Naive thymus-derived CD4-positive, alpha-beta T cell (primary cell): ENCODE measurements at places on chromosomes 11 and 22.

- no peaks in the 10 kb centered on the region for H3K36me3 ChIP-seq
- no peak overlapping the region for H3K4me3 ChIP-seq
- no peak overlapping the region for H3K27ac ChIP-seq
- DNase-seq, result no peak
Observed at GRCh38 chr11:92253421-92253820, 28.8 kb downstream of the FAT3 start.

GRCh38 chr11:117902001-117902845 lies 25.8 kb upstream of the FXYD6 start:
- no peak for DNase-seq
- no peak overlapping the region for H3K27ac ChIP-seq
- H3K36me3 ChIP-seq, result no peaks in the 10 kb centered on the region
- H3K4me1 ChIP-seq, result no peaks in the 10 kb centered on the region
- no peak overlapping the region for H3K4me3 ChIP-seq
- H3K27me3 ChIP-seq, result no peaks in the 10 kb centered on the region

DNA sequence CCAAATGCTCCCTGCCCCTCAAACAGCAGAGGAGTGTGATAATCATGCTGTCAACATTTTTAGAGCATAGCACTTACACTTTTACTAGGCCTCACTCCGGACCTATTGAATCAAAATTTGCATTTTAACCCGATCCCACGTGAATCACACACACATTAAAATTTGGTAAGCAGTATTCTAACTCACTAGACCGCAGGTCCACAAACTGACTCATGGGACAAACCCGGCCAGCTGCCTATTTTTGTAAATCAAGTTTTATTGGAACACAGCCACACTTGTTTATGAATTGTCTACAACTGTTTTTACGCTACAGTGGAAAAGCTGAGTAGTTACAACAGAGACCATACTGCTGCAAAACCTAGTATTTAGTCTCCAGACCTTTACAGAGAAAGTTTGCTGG lies 43.3 kb downstream of the SNX19 start:
- H3K4me1 ChIP-seq, result no peaks in the 10 kb centered on the region
- peaks cover 7% of the 10 kb centered on the region for H3K36me3 ChIP-seq
- no peaks in the 10 kb centered on the region for H3K27me3 ChIP-seq
- no peak overlapping the region for H3K4me3 ChIP-seq
- no peak for DNase-seq

GRCh38 chr11:36023922-36024321 lies 80.1 kb downstream of the LDLRAD3 start:
- H3K4me1 ChIP-seq, result no peaks in the 10 kb centered on the region
- H3K27ac ChIP-seq, result no peak overlapping the region
- H3K27me3 ChIP-seq, result no peaks in the 10 kb centered on the region
- no peaks in the 10 kb centered on the region for H3K36me3 ChIP-seq
- DNase-seq, result no peak
- no peak overlapping the region for H3K4me3 ChIP-seq

- H3K27ac ChIP-seq, result no peak overlapping the region
- H3K4me1 ChIP-seq, result no peaks in the 10 kb centered on the region
- H3K27me3 ChIP-seq, result no peaks in the 10 kb centered on the region
Observed at GRCh38 chr11:113571531-113571930, 96.3 kb upstream of the DRD2 start.

GRCh38 chr11:55357560-55358184 lies 10.1 kb upstream of the OR4A15 start:
- no peaks in the 10 kb centered on the region for H3K4me1 ChIP-seq
- H3K4me3 ChIP-seq, result no peak overlapping the region
- H3K36me3 ChIP-seq, result no peaks in the 10 kb centered on the region
- H3K27me3 ChIP-seq, result no peaks in the 10 kb centered on the region
- DNase-seq, result no peak
- no peak overlapping the region for H3K27ac ChIP-seq

GRCh38 chr11:17572791-17573460 lies 25.9 kb downstream of the OTOG start:
- H3K4me1 ChIP-seq, result no peaks in the 10 kb centered on the region
- no peaks in the 10 kb centered on the region for H3K27me3 ChIP-seq
- no peak overlapping the region for H3K4me3 ChIP-seq

GRCh38 chr11:104565583-104565961 lies 332.7 kb downstream of the CASP12 start:
- no peaks in the 10 kb centered on the region for H3K36me3 ChIP-seq
- H3K4me1 ChIP-seq, result no peaks in the 10 kb centered on the region
- no peaks in the 10 kb centered on the region for H3K27me3 ChIP-seq
- no peak overlapping the region for H3K4me3 ChIP-seq
- DNase-seq, result no peak

GRCh38 chr22:30573594-30574094 lies 821 bp downstream of the GAL3ST1 start:
- H3K36me3 ChIP-seq, result peaks cover 7% of the 10 kb centered on the region
- H3K4me1 ChIP-seq, result no peaks in the 10 kb centered on the region
- no peaks in the 10 kb centered on the region for H3K27me3 ChIP-seq
- no peak overlapping the region for H3K27ac ChIP-seq
- H3K4me3 ChIP-seq, result no peak overlapping the region

- no peaks in the 10 kb centered on the region for H3K36me3 ChIP-seq
- no peak overlapping the region for H3K27ac ChIP-seq
- H3K4me3 ChIP-seq, result no peak overlapping the region
- no peak for DNase-seq
Observed at GRCh38 chr11:38159038-38159437, 1561.0 kb upstream of the RAG2 start.

DNA sequence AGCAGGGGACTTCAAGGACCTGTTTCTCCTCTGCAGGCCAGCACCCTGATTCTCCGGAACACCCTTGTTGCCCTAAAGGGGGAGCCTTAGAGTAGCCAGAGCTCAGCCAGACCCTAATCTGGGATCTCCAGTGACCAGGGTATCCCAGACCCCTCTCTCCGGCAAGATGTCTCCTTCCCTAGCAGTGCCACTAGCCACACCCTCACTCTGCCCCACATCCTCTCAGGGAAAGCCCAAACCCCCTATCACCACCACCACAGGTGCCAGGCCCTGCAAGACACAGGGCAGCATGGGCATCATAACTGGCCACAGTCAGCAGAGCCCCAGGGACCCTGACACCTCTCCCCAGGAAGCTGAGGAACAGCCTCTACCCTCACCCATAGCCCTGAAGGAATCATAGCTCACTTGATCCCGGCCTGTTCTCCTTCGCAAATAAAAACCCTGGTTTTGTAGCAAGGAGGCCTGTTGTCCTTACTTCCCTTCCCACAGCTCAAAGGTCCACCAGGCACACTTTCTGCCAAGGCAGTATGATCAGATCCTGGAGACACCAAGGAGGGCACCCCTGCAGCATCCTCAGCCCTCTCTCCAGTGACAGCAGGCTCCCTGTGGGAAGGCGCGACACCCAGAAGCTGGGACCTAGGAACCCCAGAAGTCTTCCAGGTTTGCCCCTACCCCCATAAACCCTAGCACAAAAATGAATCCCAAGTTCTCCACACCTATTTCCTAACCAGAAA lies 4.6 kb downstream of the CFL1 start:
- no peak overlapping the region for H3K4me3 ChIP-seq
- peaks cover 25% of the 10 kb centered on the region for H3K4me1 ChIP-seq
- H3K27me3 ChIP-seq, result no peaks in the 10 kb centered on the region
- no peak overlapping the region for H3K27ac ChIP-seq
- peaks cover 66% of the 10 kb centered on the region for H3K36me3 ChIP-seq
- DNase-seq, result no peak

DNA sequence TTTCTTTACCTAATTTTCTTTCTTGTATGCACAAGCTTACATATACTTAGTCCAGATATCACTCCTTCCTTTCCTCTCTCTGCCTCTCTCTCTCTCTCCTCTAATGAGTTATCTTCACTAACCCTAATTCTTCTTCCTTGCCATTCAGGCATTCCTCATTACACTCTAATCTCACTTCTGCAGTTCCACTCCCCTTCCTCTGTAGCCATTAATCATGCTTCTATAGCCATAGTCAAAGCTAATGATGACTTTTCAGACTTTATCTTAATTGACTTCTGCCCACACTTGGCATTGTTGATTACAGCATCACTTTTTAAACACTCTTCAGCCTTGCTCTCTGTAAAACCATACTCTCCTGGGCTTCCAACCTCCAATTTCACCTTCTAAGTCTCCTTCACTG lies 35.3 kb upstream of the SC5D start:
- no peak overlapping the region for H3K4me3 ChIP-seq
- no peak for DNase-seq
- no peaks in the 10 kb centered on the region for H3K4me1 ChIP-seq
- no peak overlapping the region for H3K27ac ChIP-seq
- H3K36me3 ChIP-seq, result no peaks in the 10 kb centered on the region

GRCh38 chr11:77402218-77402556 lies 71.7 kb downstream of the PAK1 start:
- H3K27me3 ChIP-seq, result no peaks in the 10 kb centered on the region
- H3K36me3 ChIP-seq, result no peaks in the 10 kb centered on the region
- H3K4me3 ChIP-seq, result no peak overlapping the region
- no peak overlapping the region for H3K27ac ChIP-seq
- H3K4me1 ChIP-seq, result peaks cover 17% of the 10 kb centered on the region

DNA sequence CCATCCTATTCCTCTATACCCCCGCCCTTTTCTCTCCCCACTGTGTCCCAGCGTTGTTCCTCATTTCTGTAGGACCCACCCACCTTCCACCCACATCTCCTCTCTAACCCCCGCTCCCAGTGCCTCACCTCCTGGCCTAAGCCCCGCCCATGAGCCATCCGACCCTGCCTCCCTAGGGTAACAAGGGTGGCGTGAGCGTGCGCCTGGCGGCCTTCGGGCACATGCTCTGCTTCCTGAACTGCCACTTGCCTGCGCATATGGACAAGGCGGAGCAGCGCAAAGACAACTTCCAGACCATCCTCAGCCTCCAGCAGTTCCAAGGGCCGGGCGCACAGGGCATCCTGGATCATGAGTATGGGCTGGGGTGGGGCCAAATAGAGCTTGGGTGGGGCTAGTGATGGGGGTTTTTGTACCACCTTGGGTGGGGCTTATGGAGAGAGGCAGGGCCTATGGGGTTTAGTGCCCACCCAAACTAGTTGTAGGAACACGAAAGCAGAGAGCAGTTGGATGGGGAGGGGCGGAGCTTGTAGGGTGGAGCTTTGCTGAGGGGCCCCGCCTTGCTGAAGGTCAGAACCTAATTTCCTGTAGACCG lies 4.5 kb downstream of the INPP5J start:
- H3K27ac ChIP-seq, result no peak overlapping the region
- DNase-seq, result no peak
- no peaks in the 10 kb centered on the region for H3K36me3 ChIP-seq
- H3K4me1 ChIP-seq, result no peaks in the 10 kb centered on the region

- peaks cover 5% of the 10 kb centered on the region for H3K4me1 ChIP-seq
- H3K27me3 ChIP-seq, result no peaks in the 10 kb centered on the region
- no peak overlapping the region for H3K4me3 ChIP-seq
Observed at GRCh38 chr11:75425422-75425821, 7.6 kb downstream of the KLHL35 start.

GRCh38 chr22:49193901-49194465 lies 633.7 kb downstream of the BRD1 start:
- H3K4me3 ChIP-seq, result no peak overlapping the region
- H3K36me3 ChIP-seq, result no peaks in the 10 kb centered on the region
- no peak overlapping the region for H3K27ac ChIP-seq
- no peak for DNase-seq
- H3K27me3 ChIP-seq, result no peaks in the 10 kb centered on the region

DNA sequence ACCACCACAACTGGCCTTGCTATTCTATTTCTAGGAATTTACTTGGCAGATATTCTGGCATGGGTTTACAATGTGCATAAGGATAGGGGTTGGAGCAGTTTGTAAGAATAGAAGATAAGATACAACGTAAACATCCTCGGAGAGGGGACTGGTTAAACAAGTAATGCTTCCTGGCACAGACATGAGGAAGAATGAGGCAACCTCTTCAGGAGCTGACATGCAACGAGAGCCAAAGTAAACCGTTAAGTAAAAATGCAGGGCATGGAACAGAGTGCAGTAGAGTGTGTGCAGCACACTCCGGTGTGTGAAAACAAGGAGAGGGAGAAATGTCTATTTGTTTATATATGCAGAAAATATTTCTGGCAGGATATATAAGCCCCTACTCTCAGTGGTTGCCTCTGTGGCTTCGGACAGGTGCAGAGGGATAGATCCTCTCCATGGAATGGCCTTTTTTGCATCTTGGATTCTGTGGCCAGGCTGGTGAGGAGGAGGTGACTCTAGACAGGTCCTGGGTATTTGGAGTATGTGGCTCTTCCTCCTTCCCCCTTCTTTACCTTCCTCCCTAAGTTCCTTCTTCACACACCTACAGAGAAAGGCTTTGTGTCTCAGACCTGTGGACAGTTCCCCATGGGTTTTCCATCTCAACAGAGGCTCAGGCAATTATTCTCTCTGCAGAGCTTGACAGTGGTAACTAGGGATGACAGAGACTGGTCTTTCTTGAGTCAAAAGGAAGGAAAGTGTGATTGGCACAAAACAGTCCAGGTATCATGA lies 2.5 kb downstream of the RAB36 start:
- no peaks in the 10 kb centered on the region for H3K36me3 ChIP-seq
- no peak overlapping the region for H3K27ac ChIP-seq
- no peak overlapping the region for H3K4me3 ChIP-seq

DNA sequence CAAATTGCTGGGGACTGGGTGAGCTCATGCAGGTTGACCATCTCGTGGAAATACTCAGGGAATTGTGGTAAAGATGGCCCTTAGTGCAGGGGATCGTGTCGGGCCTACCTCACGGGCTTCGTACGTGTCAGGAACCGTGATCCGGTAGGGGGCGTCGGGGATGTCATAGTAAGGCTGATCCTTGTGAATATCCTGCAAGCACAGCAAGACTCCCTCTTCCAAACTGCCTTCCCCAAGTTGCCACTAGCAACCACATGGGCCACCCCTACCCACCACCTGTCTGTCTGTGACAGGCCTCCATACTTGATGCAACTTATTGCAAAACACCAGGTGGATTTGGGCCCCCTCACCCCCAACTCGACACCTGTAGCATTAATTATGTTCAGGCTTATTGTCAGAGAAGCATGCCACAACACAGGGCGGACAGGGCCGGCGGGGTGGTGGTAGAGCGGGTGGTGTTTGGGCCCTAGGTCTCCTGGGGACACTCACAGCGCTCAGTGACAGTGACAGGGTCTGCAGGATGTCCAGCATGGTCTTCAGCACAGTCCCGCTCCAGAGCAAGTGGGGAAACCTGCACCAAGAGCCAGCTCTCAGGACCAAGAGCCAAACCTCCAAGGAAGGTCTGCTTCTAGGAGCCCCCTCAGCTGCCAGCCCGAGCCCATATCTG lies 22.6 kb upstream of the SERPIND1 start:
- no peaks in the 10 kb centered on the region for H3K4me1 ChIP-seq
- H3K36me3 ChIP-seq, result peaks cover 71% of the 10 kb centered on the region
- no peak for DNase-seq
- no peaks in the 10 kb centered on the region for H3K27me3 ChIP-seq
- no peak overlapping the region for H3K4me3 ChIP-seq

- H3K27ac ChIP-seq, result no peak overlapping the region
- H3K4me1 ChIP-seq, result no peaks in the 10 kb centered on the region
- H3K27me3 ChIP-seq, result no peaks in the 10 kb centered on the region
- H3K36me3 ChIP-seq, result peaks cover 31% of the 10 kb centered on the region
- no peak for DNase-seq
Observed at GRCh38 chr11:45859661-45860140, 12.4 kb downstream of the CRY2 start.

- H3K36me3 ChIP-seq, result peaks cover 9% of the 10 kb centered on the region
- no peaks in the 10 kb centered on the region for H3K4me1 ChIP-seq
- no peak overlapping the region for H3K4me3 ChIP-seq
Observed at GRCh38 chr11:71987521-71987920, 11.2 kb upstream of the IL18BP start.

- H3K36me3 ChIP-seq, result no peaks in the 10 kb centered on the region
- no peak for DNase-seq
- no peak overlapping the region for H3K27ac ChIP-seq
- no peaks in the 10 kb centered on the region for H3K4me1 ChIP-seq
- no peaks in the 10 kb centered on the region for H3K27me3 ChIP-seq
Observed at GRCh38 chr11:72421351-72421750, 13.0 kb downstream of the CLPB start.
